ENCODE measurements at places on chromosomes 4 and X.

DNA sequence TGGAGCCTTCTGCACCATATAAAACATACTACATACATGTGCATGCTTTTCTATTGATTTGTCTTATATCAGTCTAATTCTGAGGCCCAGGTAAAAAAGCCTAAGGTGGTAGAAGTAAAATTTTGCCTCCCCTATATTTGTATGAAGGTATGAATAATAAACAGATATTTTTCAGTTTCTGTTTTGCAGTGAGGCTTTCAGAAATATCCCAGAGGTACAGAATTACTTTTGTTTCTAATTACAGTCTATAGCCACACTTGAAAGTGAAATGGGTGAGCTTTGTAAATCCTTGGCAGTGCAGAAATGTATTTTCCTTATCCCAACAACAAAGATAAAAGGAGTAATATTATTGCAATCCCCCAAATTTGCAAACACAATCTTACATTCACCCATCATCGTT lies 59.5 kb downstream of the DDX60 start:
- no peak for DNase-seq

- DNase-seq: no peak
These were observed 121.8 kb downstream of the PDE5A start for GRCh38 chr4:119506806-119507205.

DNA sequence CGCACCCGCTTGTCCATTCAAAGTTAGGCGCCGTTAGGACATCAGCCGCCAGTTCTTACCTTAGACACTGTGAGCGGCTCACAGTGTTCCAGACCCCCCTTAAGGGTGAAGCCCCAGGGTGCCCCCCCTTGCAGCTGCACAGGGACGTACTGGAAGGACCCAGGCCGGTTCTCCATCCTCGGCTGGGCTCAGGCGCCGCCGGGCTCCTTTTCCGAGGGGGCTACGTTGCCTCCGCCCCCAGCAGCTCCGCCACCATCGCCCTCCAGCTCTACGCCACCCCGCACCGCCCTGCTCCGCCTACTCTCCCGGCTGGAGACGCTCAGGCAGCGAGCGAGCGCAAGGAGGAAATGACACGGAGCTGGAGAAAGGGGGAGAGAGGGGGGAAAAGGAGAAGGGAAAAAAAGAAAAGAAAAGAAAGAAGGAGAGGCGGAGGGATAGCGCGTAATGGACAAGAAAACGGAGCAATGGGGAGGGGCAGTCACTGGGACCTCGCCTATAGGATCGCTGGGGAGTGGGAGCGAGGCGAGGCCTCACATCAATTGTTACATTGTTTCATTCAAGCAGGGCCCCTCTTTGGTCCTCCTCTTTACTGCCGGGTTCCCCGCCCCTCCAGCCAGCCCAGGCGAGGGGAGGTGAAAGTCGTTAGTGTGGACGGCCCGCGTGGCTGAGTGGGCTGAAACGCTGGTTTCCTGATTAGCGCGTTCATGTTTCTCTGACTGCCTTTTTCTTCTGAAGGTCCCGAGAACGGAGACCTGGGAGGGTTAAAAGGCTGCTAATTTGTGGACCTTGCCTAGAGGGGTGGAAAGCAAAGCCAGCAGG lies at the start of gene SHROOM4:
Gene SHROOM4 (minus strand): TSS at position 352 of the 819 bp plus-strand sequence. CDS start 176 bp downstream, at position 176.
- no peak for DNase-seq

DNA sequence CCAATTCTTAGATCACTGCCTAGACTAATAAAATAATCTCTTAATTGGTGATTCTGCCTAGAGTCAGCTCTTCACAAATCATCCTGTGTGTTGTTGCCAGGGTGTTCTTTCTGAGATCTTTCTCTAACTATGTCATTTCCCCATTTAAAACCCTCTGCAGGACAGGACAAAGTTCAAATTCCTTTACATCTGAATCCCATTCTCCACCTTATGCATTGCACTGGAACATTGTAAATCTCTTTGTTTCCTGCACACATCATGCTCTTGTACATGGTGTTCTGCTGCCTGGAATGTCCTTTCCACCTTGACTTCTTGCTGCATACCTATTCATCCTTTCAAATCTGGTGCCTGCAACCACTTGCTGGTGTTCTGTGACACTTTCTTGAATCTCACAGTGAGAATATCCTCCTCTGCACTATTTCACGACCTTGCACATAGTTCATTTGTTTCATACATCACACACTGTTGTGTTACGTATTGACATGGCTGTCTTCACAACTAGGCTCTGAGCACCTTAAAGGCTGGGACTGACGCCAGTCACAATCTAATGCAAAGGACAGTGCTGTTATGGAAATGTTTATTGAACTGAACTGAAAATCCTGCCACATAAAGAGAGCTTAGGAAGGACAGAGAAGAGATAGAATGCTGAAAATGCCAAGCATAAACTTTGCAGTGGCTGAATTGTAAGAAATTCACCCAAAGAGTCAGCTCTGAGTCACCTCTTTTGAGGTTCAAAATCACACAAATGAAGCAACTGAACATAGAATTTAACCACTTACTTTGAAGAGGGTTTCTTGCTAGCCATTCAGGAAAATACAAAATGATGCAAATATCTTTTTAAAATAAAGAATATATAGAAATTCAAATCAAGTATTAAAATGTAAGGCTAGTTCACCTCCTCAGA lies 26.4 kb upstream of the SMIM14 start:
- no peak for DNase-seq

GRCh38 chrX:150192816-150193215 lies 170.3 kb upstream of the MAMLD1 start:
- no peak for DNase-seq
